ENCODE measurements at places on chromosomes 7 and 10.

DNA sequence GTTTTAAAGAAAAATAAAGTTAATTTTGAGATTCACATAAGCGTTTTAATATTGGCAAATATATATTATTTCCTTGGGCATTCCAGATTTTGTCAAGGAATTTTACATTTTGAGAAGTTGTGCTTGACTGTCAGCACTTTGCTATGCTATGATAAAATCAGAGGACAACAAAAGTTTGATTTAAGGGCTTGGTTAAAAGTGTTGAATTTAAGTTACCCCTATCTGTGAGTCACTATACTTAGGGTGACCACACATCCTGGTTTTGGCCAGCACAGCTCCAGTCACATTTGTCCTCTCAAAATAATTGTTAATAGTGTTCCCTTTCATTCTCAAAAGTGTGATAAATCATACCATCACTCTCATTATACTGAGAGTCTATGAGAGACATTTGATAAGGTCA, 34.2 kb upstream of the ANK3 start:
- DNase-seq = no peak

GRCh38 chr7:134300988-134301387, 15.7 kb downstream of the SLC35B4 start:
- no peak for DNase-seq

- DNase-seq = no peak
Measured at GRCh38 chr10:30324448-30325110, 24.5 kb downstream of the MTPAP start.

DNA sequence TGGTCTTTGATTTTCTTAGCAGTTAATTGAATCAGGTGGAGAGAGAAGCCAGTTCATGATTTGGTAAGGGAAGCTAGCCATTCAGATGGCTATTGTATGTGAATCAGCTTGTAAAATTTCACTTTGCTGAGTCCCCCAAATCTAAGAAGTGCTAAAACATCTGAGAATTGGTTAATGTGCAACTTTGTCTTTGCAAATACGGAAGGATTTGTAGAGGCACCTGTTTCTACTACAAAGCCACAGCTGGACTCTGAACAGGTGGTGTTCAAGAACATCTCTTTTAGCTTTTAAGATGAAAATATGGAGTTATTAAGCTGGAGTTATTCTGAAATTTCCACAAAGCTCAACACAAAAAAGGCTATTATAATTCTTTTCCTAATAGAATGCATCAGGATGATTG, 132.6 kb downstream of the VPS50 start:
- no peak for DNase-seq

DNA sequence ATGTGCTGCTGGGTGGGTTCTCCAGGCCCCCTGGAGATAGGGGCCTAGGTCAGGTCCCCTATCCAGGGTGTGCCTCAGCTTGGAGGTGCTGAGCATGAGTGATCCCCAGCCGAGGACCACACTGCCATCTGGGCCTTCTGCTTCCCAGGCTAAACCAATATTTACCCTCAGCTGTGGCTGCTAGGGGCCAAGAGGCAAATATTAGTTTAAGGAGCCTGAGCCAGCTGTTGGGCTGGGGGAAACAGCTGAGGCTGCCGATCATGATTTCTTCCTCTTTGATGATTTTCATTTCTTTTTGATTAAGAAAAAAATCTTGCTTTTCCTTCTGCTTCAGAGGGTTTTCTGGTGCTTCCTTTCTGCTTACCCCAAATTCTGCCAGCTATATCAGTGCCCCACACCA, 83.4 kb downstream of the NEURL1 start:
- DNase-seq = no peak

DNA sequence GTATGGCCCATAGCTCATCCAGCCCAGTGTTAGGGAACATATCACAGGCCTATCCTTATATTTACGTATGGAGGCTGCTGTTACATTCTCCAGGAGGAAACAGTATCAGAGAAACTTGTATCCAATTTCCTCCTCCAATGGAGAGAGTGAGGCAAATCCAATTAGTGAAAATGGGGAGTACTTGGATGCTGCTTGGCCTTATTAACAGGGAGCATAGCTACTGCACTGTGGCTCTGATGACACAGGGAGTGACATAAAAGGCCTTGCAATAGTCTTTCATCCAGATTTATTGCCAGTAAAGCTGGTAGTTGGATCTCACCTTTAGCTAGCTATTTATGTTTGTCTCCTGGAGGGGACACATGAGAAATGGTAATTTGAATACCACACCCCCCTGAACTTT, 313.2 kb upstream of the MTPN start:
- DNase-seq = no peak

DNA sequence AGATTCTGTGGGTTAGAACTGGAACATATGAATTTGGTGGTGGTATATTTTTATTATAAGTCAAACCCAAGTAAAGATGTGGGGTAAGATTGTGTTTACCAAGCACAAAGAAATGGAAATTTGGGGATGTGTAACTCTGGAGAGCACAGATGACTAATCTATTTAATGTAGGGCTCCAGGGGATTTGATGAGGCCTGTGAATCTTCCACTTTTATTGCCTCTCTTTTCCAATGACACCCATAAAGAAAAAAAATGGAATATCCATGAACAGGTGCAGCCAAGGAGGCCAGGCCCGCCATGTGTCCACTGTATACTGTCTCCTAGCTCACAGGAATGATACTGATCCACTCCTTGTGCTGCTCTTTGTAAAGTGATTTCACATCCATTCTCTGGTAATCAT, 2.8 kb downstream of the SRGN start:
- no peak for DNase-seq

DNA sequence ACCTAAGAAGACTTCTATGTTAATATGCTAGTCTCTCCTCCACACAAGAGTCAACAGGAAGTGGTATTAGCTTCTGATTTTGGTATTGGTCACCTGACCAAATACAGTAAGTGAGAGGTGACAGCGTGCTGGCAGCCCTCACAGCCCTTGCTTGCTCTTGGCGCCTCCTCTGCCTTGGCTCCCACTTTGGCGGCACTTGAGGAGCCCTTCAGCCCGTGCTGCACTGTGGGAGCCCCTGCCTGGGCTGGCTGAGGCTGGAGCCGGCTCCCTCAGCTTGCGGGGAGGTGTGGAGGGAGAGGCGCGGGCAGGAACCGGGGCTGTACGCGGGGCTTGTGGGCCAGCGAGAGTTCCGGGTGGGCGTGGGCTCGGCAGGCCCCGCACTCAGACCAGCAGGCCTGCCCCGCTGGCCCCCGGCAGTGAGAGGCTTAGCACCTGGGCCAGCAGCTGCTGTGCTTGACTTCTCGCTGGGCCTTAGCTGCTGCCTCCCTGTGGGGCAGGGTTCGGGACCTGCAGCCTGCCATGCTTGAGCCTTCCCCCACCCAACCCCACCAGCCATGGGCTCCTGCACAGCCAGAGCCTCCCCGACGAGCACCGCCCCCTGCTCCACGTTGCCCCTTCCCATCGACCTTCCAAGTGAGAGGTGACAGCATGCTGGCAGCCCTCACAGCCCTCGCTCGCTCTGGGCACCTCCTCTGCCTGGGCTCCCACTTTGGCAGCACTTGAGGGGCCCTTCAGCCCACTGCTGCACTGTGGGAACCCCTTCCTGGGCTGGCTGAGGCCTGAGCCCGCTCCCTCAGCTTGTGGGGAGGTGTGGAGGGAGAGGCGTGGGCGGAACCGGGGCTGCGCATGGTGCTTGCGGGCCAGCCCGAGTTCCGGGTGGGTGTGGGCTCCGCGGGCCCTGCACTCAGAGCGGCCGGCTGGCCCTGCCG, 4.2 kb upstream of the ACSL5 start:
- no peak for DNase-seq

DNA sequence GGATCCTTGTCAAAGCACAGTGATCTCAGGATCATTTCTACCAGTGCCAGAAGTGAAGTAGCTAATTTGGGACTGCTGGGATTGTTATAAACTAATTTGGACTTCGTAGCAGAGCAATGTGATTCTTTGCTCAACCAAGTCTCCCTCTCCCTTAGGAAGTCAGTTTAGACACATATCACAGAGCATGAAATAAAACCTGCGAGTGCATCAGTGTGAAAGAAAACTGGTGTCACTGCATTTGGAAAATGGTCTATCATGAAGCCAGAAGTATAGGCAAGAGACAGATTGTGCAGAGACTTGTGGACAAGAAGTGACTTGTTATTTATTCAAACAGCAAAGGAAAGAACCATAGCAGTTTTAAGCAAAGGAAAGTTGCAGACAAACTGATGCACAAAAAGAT, 560.5 kb upstream of the NRG3 start:
- no peak for DNase-seq
